HEK293T (cell line): ENCODE measurements at places on chromosomes 7 and 10.
A peak's percentile ranks its signal among the peaks of the same experiment; 100 is the strongest.

GRCh38 chr10:43044448-43044921 is 32.4 kb upstream of the RET start:
- DNase-seq = no peak

DNA sequence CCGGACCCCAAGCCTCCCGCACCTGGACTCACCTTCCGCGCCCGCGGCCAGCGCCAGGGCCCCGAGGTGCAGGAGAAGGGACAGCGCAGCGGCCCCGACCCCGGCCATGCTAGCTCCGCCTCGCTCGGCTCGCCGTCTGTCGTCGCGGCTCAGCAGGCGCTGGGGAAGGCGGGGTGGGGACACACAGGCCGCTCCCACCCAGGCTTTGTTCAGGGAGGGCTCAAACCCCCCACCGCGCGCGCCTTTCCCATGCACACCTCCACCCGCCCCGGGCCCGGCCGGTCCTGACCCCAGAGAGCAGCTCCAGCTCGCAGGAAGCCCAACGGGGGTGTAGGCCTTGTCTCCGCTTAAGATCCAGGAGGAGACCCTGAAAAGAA is at the start of gene KCP:
Gene KCP, minus strand, starts transcription at position 141 of the 377 bp plus-strand sequence. Its CDS starts 33 bp downstream, at position 108.
- DNase-seq = no peak

DNA sequence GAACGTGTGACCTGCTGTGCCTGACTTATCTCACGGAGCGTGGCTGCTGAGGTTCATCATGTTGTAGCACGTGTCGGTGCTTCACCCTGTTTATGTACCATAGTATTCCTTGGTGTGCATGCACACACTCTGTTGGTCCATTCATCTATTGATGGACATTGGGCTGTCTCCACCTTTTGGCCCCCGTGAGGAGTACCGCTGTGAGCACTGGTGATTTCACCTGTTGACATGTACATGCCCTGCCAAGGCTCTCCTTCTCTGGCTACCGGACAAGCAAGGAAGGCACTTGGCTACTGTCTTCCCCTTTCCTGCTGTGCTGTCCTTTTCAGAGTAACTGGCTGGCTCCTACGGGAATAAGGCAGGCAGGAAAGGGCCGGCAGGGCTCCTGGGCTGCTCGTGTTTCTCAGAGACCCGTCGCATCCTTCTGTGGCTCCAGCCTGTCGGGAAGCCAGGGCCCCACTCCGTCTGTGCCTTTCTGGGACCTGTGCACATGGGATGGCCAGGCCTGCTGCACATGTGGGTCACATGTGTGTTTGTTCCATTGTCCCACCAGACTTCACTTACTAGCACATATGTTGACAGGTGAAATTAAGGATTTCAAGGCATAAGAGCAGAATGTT is 17.8 kb upstream of the TBRG4 start:
- no peak for DNase-seq

DNA sequence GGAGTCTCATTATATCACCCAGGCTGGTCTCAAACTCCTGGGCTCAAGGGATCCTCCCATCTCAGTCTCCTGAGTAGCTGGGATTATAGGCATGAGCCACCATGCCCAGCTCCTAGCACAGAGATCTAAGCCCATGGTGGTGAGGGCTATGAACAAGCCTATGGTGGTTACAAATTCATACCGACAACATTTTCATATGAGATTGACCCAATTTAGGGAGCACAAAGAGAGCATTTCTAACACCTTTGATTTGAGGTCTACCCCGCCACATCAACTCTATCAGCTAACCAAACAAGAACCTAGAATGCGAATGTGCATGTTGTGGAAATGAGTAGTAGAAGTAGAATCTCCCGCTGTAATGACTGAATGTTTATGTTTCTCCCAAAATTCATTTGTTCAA is 14.2 kb upstream of the PRF1 start:
- DNase-seq = no peak

DNA sequence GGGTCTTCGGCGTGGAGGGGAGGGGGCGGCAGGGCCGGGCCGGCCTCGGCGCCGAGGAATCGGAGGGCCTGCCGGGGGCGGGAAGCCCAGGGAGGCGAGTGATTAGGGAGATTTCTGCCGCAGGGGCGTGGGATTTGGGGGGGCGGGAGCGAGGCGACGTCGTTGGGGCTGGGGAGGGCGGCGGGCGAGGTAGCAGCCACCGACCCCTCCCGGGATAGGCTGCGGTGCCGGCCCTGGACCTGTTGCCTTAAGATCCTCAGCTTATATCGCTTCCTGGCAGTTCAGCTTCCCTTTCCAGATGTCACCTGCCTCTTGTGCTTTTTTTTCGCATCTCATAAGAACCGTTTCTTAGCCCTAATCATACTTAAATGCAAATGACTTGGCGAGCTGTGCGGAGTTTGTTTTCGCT is 655 bp downstream of the LMTK2 start:
- DNase-seq = peak; percentile 23

- peak; percentile 78 for DNase-seq
Measured at GRCh38 chr10:124354411-124355382, 64.0 kb downstream of the OAT start.

DNA sequence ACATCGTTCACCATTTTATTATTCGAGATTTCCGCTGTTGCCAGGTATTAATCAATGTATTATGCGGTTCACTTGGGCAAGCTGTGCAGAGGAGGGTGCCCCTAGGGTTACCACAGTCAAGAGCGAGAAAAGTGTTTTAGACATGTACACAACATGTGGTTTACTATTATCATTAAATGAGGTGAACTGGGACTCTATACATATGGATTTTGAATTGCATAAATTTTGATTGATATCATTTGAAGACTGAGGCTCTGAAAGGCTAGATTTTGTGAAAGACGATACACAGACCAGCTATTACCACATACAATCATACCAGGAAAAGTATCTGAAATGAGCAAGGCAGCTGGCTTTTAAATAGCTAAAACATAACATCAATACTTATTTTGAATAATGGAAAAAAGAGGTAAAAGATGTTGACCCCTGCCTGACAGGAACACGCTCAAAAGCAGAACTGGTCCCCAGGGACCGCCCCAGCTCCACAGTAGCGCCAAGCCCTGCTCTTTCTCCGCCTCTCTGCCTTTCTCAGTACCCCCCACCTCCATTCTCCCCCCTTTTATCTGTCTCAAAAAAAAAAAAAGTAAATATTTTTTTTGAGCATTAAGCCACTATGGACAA is 413.4 kb upstream of the MKI67 start:
- DNase-seq = no peak
